Spleen (tissue), 13 donors: ENCODE measurements at places on chromosomes 6 and 20. TPM values are rescaled to one million over a fixed set of nuclear protein-coding genes. Genes with fewer than 3 reads are reported as not detected.

The PTCRA gene
- 6.4 TPM for total RNA-seq

DNA sequence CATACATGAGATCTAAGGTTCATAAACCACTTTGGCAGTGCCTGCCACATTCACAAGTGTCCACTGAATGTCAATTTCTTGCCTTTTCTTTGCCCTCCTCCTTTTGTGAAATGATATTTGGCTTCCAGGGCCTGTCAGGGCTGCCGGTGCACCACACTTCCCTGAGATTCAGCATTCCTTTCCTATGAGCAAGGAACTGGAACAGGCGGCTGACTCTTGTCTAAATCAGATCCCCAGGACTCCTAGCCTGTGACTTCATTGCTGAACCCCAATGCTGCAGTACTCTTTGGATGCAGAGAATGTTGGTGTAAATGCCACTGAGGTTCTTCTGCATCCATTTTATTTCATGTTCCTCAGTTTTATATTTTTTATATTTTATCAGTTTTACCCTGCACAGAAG is 172.2 kb downstream of the ARID1B start:
- no peak for DNase-seq

- DNase-seq = no peak
These were observed 4.8 kb downstream of the COL9A1 start for GRCh38 chr6:70298068-70298467.

The CLIC5 gene
- 85.1 TPM for total RNA-seq

DNA sequence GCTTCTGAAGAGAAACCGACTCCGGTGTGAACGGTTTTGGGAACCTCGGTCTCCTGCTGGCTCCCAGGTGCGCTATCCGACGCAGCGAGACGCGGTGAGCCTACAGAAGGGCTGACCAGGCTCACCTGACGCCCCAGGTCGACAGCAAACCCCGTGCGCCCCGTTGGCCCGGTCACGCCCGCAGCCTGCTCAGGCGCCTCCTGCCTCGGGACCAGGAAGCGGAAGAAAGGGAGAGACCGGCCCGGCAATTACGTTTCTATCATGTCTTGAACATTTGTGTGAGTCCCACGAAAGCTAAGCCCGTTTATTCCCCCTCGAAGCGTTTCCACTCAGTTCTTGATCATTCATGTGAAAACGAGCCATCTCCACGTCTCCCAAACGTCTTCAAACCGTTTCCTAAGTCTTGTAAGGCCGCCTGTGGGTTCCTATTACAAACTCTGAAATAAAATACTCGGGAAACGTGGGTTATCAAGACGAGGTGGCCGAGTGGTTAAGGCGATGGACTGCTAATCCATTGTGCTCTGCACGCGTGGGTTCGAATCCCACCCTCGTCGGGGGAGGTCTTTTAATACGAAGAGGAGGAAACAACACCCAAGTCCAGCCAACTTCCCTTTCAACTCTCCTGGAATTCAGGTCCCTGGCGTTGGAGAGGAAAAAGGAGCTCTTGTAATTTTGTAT is 150.5 kb upstream of the PRSS16 start:
- DNase-seq = no peak

The ISM1 gene
- total RNA-seq = 15.3 TPM

GRCh38 chr20:21575981-21576740 is 62.3 kb upstream of the NKX2-2 start:
- DNase-seq = no peak

The ZKSCAN3 gene
- total RNA-seq = 8.4 TPM

The ZBTB12 gene
- total RNA-seq = 1.3 TPM

The LRP11 gene
- 15.0 TPM for total RNA-seq

GRCh38 chr6:56936466-56936865 is 18.4 kb upstream of the BEND6 start:
- no peak for DNase-seq

GRCh38 chr6:36735110-36736071 is 37.8 kb downstream of the RAB44 start:
- peak; percentile 67 for DNase-seq

DNA sequence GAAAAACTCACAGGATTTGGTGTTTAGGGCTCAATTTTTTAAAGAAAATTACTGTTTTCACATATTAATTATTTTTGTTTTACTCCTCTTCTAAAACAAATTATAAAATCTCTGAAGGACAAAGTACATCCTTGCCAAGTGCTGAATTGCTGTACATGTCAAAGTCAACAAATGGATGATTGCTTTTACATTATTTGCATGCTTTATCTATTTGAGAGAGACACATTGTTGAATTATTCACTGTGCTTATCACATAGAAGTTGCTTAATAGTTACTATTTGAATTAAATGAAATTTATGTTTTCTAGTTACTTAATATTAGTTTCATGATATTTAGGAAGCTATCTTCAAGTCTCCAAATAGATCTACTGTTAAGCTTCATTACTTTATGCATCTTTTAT is 318.6 kb upstream of the PTCHD4 start:
- no peak for DNase-seq

- DNase-seq = no peak
These were observed 21.6 kb downstream of the POFUT1 start for GRCh38 chr20:32229251-32229747.

The HLA-DRB5 gene
- 633 TPM for total RNA-seq

DNA sequence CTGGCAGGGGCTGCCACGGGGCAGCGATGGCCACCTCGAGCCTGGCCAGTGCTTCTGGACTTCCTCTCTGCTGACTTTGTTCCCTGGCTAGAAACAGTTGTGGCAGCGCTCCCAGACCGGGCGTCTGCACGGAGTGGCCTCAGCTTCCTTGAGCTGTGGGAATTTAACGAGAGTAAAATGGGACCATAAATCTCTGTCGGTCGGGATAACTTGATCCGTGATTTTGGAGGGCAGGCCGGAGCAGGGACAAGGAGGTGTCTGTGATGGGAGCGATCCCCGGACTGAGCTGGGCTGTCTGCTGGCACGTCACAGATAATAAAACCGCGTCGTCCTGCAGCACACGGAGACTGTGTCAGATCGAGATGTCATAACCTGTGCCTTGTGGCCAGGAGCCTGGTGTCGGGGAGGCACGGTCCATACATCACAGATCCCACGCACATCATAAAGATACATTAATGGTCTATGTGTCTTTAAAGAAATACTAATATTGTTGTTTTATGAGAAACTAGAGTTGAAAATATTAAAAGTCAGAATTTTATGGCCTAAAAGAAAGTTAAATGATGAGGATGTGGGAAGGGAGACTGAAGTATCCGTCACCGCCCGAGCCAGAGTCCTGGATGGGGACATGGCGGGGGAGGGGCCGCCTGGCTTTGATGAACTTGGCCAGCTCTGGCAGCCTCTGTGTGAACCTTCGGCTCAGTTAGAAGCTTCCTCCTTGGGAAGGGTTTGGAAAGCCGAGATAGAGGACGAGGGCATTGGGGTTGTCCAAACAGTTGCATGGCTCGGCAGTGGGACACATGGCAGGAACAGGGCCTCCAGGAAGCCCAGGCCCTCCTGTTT is 6.5 kb upstream of the RBBP8NL start:
- DNase-seq = no peak

DNA sequence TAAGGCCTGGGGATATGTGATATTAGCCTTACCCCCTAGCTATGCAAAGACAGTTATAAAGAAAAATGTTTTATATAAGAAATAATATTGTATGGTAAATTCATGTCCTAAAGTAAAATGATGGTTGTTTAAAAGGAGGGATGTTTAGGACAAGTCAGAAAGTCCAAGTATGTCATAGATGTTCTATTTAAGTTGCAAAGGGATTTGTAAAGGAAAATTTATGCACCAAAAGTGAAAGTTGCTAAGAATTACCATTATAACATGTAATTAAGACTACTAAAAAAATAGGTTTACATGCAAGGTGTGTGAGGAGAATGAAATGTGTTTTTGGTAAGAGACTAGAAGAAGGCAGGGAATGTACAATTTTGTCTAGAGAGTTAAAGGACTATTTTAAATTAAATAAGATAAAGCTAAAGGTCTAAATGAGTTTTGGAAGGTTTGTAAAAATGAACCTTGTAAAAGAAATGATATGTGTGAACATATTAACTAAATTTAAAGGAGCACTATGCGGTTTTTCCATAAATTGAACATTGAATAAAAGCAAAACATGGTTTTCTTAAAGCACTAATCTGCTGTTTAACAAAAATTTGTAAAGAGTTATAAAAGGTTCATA is 22.7 kb upstream of the GOPC start:
- no peak for DNase-seq

DNA sequence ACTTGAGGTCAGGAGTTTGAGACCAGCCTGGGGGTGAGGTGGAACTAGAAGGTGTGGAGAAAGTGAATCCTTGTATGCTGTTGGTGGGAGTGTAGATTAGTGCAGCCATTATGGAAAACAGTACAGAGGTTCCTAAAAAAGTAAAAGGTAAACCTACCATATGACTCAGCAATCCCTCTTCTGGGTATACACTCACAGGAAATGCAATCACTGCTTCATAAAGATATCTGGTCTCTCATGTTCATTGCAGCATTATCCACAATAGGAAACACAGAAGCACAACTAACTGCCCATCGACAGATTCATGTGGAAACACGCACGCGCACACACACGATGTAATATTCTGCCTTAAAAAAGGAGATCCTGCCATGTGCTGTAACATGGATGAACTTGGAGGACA is 66.7 kb downstream of the CDC5L start:
- DNase-seq = no peak

The CD24 gene
- total RNA-seq = 28.3 TPM

The CAGE1 gene
- total RNA-seq = not detected

- no peak for DNase-seq
These were observed 66.7 kb upstream of the C6orf118 start for GRCh38 chr6:165376100-165376499.

The PTGIS gene
- total RNA-seq = 1.3 TPM

- DNase-seq = peak; percentile 58
These were observed 193.1 kb downstream of the DLL1 start for GRCh38 chr6:170097505-170098427.

The TMC2 gene
- total RNA-seq = 0.77 TPM

The TMEM74B gene
- total RNA-seq = 0.79 TPM

DNA sequence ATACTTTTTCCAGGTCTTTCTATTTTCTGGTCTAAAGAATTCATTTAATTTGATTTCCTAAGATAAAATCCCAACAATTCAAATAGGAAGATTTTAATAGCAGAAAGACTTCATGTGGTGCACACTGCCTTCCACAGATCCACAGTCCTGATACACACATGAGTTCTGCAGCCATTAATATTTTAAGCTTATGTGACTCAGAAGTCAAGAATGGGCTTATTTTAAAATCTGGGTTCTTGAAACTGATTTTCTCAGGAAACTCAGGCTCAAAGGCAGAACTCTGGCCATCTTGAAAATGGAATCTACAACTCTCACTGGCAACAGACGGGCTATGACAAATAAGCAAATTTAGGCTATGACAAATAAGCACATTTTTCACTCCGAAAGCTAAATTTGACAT is 88.2 kb downstream of the COL12A1 start:
- DNase-seq = no peak

DNA sequence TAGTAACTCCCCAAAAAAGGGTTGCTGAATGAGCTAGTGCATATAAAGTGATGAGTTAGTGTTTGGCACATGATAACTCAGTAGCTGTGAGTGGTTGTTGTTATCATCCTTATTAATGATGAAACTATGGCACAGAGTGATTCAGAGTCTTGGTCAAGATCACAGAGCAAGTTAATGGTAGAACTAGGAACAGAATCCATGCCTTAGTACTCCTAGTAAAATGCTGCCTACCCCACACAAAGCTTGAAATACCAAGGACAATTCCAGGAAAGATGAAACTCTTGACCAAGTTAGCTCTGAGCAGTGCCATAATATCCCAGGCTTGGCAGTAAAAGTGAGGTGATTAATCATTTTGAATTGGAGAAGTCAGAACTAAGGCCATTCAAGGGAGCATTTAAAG is 109.1 kb upstream of the ENPP5 start:
- DNase-seq = no peak

The POM121L2 gene
- not detected for total RNA-seq

DNA sequence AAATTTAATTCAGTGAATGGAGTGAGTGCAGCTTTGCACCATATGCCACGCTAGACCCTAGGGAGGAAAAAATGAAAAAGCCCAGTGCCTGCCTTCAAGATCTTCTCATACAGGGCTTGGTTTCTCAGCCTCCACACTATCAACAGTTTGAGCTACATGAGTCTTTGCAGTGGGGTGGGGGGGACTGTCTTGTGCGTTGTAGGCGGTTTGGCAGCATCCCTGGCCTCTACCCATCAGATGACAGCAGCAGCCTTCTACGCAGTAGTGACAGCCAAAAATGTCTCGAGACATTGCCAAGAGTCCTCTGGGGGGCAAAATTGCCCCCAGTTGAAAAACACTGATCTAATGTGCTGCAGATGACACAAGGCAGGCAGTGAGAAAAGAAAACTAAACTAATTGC is 6.2 kb downstream of the CDH22 start:
- DNase-seq = no peak

DNA sequence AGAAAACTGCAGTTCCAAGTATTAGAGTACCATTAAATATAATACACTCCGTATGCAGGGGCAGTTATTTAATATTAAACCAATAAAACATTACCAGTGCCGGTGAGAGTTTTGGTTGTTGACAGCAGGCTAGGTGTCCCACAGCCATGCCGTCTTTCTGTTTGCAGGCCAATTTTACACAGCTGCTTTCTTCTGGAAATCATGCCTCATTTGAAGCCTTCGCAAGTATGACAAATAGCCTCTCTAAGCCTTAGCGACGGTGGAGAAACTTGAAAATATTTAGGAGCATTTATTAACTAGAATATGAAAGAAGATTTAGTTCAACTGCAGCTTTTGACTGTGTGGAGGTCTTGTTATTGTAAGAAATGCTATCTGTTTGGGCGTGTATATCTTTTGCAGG is 226.0 kb downstream of the BMP2 start:
- DNase-seq = no peak

- no peak for DNase-seq
These were observed 3.8 kb downstream of the BRPF3 start for GRCh38 chr6:36200154-36200891.

The CST3 gene
- total RNA-seq = 1,014 TPM

DNA sequence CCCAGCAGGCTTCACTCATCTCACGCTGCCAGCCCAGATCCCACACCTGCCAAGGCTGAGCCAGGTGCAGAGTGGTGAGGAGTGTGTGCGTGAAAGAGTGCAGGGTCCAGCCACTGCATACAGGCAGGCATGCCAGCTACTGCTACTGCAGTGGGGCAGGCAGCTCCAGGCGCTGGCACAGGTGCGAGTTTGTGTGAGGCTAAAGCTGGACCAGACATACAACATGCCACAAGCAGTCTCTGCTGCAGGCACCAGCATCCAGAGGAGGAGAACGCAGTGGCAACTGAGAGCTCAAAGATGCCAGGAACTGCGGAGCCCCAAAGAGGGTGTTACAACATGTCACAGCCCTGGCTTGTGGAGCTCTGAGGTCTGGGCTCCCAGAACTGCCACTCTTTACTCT is 149.8 kb downstream of the EYS start:
- no peak for DNase-seq

- DNase-seq = no peak
These were observed 1.3 kb downstream of the EPHA7 start for GRCh38 chr6:93418033-93418407.
